ENCODE measurements at places on chromosomes 1 and 21.

- no peak for DNase-seq
Measured at GRCh38 chr1:220031287-220031686, 15.0 kb downstream of the EPRS1 start.

DNA sequence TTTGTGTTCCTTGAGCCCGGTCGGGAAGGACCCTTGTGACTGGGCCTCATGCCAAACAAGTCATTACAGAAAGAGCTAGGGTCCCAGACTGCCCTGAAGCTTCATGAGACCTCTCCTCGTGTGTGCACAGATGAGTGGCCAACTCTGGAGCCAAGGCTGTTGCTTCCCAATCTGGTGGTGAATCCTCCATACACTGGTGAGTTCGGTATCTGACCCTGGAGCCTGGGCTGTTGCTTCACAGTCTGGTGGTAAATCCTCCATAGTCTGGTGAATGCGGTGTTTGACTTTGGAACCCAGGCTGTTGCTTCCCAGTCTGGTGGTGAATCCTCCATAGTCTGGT, 737.8 kb downstream of the MATN1 start:
- no peak for DNase-seq

DNA sequence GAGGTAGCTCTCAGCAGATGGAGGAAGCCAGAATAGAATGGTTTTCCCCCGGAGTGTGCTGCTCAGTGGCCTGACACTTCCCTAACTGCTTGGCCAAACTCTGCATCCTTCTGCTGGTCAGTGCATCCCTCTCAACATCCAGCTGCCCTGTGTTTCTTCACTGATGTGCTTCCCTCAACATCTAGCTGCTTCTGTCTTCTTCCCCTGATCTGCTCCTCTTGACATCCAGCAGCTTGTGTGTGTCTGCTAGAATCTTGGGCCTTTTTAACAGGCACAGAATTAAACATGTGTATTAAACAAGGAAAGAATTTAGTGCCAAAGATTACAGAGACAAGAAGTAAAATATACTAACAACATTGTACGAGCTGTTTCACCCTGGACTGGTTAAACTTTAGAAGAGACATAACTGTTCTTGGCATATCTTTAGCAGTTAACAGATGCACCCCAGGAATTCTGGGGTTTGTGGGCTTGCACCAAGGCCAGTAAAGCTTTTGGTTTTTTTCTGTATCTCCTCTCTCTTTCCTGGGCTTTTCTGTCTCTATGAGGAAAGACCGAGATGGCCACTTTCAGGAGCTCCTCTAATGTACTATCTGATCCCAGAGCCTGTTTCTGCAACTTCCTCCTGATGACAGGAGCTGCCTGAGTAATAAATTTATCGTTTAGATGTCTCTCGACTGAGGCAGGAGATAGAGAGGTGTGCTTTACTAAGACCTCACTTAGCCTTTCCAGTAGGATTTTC, 34.8 kb upstream of the HSD3B1 start:
- no peak for DNase-seq

DNA sequence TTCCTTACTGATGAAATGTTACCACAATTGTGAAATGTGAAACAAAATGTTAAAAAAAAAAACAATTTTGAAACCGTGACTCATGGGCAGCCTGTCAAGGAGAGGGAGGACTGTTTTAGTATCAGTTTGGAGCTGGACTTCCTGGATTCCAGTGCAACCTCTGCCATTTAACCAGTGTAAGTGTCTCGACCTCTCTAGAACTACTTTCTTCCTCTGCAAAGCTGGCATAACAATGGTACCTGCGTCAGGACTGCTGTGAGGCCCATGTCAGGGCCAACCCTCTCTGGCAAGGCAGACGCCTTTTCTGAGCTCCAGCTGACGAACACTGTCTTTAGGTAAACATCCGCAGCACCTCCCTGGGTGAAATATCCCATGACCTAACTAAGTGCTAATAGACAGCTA, 20.9 kb downstream of the URB1 start:
- DNase-seq = no peak

- DNase-seq = no peak
Measured at GRCh38 chr21:33937146-33937545, 21.5 kb upstream of the ATP5PO start.

GRCh38 chr1:93164816-93165215, 15.4 kb downstream of the TMED5 start:
- DNase-seq = no peak

DNA sequence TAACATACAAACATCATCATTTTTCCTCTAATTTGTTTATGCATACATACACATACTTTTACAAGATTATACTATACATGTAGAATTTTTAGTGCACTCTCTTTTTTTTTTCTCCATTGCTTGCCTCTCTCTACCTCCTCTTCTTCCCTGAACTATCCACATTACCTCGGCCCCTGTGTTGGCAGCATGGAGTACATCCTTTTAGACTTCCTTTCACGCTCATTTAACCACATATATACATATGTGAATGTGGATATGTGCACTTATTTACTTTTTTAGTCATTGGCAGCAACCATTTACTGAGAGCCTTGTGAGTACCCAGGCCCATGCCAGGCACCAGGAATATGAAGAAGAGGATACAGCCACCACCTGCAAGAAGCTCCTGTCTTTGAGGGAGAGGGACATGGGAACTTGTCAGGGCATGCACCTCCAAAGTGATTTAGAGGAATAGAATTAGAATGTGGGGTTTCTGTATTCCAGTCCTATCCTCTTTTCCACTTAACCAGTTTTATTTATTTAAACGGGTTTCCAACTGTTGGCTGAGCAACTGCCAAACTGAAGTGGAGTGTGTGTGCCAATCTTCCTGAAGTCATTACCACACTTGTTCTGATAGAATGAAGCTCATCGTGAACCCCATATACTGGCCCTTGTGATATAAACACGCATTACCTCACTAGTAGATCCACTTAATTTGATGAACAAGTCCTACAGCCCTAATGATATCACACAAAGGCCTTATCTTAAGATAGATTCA, 212.6 kb downstream of the TNR start:
- no peak for DNase-seq

DNA sequence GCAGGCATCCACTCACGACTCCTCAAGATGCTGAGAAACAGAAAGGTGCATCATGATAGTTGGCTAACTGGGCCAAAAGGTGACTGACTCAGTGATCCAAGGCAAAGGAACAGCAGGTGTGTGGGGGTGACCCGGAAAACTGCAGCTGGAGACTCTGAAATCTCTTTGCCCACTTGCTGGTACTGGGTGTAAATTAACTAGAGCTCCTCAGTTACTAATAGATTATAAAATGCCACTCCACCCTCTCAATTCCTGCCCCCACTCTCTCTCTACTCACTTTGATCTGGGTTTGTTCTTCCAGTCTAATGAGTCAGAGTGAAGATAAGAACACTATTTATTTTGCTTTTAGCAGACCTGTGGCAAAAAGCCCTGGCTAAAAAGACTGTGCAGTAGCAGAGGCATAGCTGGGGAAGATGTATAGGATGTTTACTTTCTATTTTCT, 7.2 kb upstream of the PIGC start:
- no peak for DNase-seq

GRCh38 chr1:158685085-158685484, 1.4 kb downstream of the SPTA1 start:
- no peak for DNase-seq

DNA sequence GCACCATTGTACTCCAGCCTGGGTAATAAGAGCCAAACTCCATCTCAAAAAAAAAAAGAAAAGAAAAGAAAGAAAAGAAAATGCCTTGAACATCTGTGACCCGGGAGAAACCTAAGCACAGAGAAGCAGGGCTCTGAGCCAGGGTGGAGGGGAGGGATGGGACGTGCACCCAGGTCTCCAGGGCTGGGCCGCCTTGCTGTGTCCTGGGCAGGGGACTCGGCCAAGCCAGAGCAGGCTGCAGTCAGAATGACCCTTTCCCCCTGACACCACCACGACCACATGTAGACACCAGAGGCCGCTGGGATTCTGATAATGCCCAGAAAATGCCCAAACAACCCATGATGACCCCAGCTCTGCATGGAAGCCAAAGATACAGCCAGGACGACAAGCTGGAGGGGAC, 17.8 kb downstream of the CHD5 start:
- no peak for DNase-seq

DNA sequence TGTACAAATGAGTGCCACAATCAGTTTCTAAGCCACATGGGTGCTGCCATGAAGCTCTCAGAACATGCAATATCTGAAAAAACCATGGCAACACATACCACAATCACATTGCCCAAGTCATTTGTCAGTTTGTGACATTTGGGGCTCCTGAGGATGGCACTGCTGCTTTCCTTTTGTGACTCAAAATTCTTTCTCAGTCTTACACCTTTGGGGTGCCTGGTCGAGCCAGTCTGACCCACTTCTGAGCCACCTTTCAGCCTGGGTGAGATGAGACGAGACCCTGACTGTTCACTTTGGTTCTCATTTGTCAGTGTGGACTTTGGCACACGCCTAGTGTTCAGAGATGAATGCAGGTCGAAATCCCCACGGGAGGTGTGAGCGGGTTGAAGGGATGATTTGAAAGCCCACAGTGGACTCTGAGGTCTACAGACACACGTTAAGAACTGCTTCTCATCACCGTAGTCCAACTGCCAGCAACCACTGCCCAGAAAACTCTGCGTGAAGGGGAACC, 8.0 kb downstream of the BATF3 start:
- no peak for DNase-seq

- DNase-seq = peak; percentile 82
Measured at GRCh38 chr1:24705260-24706073, 39.8 kb upstream of the CLIC4 start.

GRCh38 chr1:193703121-193703520, 516.7 kb upstream of the B3GALT2 start:
- no peak for DNase-seq

DNA sequence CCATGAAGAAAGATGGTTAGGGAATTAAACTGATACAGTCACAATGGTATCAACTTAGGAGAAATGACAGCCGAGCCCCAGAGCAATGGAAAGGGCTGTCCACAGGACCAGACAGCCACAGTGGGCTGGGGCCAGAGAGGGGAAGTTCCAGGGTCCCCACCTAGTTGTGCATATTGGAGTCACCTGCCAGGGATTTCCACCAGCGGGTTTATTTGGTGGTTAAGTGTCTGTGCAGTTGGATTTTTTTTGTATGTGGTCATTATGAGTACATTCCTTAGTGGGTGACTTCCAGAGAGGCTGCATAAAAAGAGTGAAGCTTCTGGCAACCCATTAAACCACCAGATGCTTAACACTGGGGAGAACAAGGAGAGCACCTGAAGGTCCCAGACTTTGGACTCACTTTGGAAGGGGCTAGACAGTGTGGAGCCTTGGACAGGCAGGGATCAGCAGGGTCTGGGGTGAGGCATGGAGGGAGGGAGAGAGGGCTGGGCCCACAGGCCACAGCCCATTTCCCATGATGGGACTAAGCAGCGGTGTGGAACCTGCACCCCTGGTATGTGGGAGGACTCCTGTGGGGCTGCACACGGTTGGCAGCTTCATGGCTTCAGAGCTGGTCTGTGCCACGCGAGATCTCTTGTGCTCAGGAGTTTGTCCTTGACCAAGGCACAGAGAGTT, 7.8 kb upstream of the PTTG1IP start:
- DNase-seq = no peak

GRCh38 chr1:232923739-232924386, 26.5 kb upstream of the NTPCR start:
- DNase-seq = no peak

GRCh38 chr1:38657207-38657840, 202.2 kb downstream of the RRAGC start:
- no peak for DNase-seq

GRCh38 chr21:23016617-23017016, 2018.4 kb downstream of the NCAM2 start:
- no peak for DNase-seq

DNA sequence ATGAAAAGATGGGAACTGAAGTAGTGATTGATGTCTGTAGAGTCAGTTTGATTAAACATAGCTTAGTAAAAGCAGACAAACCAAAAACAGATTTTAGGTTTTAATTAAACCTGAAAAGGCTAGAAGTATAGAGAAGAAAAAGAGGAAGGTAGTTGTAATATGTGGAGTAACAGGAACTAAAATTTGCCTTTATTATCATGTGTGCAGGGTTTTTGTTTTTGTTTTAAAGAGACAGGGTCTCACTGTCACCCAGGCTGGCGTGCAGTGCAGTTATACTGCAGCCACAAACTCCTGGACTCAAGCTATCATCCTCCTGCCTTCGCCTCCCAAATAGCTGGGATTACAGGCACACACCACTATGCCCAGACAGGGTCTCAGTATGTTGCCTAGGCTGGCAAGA, 6.0 kb downstream of the TOR1AIP1 start:
- DNase-seq = no peak

DNA sequence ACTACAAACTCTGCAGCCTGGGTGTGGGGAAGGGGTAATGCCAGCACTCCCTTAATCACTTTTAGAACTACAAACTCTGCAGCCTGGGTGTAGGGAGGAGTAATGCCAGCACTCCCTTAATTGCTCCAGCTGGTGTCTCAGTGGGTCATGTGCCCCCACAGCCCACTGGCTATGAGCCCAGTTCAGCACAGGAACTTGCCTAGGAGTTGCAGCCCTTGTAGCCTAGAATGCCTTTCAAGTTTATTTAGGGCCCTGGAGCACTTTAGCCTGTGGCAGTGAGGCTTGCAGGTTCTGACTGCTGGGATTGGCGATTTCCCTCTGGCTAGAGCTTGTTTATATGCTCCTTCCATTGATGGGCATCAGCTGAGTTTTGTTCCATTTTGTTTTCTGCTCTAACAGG, 17.1 kb downstream of the VN1R5 start:
- DNase-seq = no peak

GRCh38 chr1:214791961-214792360, 189.0 kb downstream of the CENPF start:
- no peak for DNase-seq

GRCh38 chr1:198595765-198596164, 43.1 kb upstream of the PTPRC start:
- no peak for DNase-seq

- no peak for DNase-seq
Measured at GRCh38 chr1:18539171-18539570, 58.4 kb downstream of the KLHDC7A start.

GRCh38 chr1:199545780-199546179, 481.7 kb upstream of the NR5A2 start:
- no peak for DNase-seq

DNA sequence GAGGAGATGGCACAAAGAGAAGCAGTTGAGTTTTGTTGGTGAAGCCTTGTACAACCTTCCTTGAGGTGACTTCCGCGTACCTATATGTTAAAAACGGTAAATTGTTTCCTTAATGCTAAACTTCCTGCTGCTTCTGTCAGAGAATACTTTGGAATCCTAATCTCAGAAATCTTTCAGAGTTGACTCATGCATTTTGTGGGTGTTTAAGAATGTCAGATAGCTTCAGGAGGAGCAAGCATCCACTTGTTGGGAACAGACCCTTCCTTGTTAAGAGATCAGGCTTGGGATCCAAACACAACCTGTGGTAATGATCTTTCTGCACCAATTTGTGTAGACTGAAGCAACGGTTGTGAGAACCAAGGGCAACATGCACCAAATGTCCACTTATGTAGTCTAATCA, 29.5 kb downstream of the AK4 start:
- DNase-seq = no peak

DNA sequence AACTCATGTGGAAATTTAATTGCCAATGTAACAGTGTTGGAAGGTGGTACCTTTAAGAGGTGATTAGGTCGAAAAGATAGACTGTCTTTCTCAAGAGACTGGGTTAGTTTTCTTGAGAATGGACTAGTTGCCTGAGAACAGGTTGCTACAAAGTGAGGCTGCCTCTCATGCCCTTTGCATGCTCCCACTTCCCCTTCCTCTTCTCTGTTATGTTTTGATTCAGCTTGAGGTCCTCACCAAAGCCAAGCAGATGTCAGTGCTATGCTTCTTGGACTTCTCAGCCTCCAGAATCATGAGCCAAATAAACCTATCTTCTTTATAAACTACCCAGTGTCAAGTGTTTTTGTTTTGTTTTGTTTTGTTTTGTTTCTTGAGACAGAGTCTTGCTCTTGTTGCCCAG, 187.0 kb upstream of the RUNX1 start:
- peak; percentile 27 for DNase-seq
